ENCODE measurements at places on chromosomes 4 and X. TPM values are rescaled to one million over a fixed set of nuclear protein-coding genes. Genes with fewer than 3 reads are reported as not detected.

YY2 gene
- 1.1 TPM for total RNA-seq

PRDM8 gene
- 7.0 TPM for total RNA-seq

HERC5 gene
- 0.23 TPM for total RNA-seq

FATE1 gene
- total RNA-seq = not detected

BEX2 gene
- not detected for total RNA-seq

CCDC120 gene
- 10.6 TPM for total RNA-seq

HADH gene
- total RNA-seq = 14.0 TPM

MAOB gene
- total RNA-seq = 1.7 TPM

FAM47A gene
- not detected for total RNA-seq

TRAM1L1 gene
- total RNA-seq = not detected

DNA sequence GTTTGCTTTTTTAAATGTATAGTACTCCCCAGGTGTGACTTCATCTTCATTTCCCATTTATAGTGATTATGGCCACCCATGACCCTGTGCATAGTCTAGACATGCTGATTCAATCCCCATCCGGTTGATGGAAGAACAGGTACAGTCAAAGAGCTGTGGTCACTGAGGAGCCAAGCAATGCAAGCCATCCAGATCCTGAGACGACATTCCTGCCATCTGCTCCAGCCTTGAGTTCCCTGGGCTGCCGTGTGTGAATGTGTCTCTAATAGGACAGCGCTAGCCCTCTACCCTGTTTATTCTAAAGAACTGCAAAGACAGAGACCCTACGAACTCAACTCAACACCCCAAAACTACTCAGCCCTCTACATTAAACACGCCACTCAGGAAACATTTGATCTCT is 1.7 kb downstream of the KCNIP4 start:
- no peak for DNase-seq

DNA sequence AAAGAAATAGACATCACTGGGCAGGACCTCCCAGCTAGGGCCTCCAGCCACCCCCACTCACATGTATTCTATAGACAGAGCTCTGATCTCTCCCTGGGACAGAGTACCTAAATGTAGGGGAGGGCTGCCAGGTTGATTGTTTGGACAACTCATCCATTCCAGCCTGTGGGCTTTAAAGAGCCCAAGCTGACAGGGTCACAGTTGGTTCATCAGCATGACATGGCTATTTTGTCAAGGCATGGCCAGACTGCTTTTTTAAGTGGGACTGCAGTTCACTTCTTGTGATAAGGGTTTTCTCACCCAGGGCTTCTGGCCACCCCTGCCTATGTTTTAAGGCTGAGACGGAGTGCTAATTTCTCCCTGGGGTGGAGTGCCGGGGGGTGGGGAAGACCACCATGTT is 63.3 kb downstream of the KLHL4 start:
- no peak for DNase-seq

DNA sequence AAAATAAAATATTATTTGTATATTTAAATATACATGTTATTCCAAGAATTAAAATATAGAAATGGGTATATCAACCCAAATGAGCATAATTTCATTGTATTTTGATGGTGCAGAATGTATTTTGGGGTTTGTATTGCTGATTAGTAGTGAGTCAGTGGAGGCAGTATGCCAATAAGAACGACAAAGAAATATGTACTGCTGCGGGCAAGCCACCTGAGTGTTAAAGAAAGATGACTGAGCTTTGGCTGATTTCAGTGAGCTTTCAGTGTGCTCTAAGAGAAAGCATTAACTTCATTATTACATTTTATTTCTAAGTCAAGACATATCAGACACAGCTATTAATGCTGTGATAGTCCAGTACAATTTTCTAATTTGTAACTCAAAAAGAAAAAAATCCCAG is 297.8 kb downstream of the ANK2 start:
- DNase-seq = no peak

DNA sequence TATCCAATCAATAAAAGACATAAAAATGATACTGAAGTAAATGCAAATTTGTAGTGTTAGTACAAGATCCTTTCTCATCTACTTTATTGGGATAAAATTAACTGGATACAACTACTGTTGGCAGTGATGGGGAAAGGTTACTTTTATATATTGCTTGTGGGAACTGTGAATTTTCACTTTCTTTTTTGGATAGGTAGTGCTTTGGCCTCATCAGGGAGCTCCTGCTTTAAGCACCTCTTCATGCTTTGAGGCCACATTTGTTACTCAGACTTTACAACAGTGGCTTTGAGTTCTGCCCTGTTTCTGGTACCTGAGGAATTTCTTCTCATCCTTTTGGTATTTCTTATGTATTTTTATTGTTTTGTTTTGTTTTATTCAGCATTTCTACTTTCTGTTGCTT is 316.8 kb upstream of the ZCCHC13 start:
- DNase-seq = no peak

DNA sequence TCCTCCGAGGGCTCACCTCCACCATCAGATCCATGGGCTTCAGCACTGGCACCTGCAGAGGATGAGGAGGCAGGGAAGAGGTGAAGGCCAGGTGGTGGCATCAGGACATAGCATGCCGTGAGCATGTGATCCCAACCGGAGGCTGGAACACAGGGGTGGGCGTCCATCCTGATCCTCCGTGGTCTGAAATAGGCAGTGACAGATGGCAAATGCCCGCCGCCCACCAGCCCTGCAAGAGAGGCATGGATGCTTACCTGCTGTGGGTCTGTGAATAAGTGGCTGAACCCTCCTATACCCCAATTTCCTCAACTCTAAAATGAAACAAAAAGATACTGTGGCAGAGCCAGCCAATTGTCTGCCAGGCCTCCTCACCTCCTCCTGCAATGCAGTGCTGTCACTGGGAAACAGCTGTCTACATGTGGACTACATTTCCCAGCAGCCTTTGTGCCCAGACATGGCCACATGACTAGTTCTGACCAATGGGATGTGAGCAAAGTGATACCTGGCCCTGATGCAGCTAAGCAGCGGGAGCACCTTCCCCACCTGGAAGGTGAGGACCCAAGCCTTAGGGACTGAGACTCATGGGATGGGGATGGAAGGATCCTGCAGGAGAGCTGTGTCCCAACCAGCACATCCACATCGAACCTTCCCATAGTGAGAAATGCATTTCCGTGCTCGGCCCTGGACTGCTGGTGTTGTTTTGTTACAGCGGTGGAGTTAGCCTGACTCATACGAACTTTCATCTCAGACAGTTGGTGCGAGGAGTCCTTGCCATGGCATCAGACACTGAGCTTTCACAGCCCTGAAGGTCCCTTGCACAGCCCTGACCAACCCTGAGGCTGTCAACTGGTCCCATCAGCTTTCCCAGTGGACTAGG is 99.5 kb downstream of the PPP2R2C start:
- peak; percentile 50 for DNase-seq

GRCh38 chr4:40363945-40364344 is 28.8 kb downstream of the CHRNA9 start:
- no peak for DNase-seq

- DNase-seq = peak; percentile 82
These were observed 61.0 kb downstream of the HPRT1 start for GRCh38 chrX:134520860-134521390.

GRCh38 chrX:41789374-41789773 is 65.4 kb downstream of the GPR82 start:
- no peak for DNase-seq

- DNase-seq = no peak
These were observed 727.2 kb downstream of the C4orf33 start for GRCh38 chr4:129823105-129823504.

- DNase-seq = peak; percentile 19
These were observed 33.9 kb downstream of the PCDH7 start for GRCh38 chr4:30754021-30754420.

GRCh38 chr4:38211885-38212284 is 251.7 kb downstream of the PTTG2 start:
- DNase-seq = no peak

DNA sequence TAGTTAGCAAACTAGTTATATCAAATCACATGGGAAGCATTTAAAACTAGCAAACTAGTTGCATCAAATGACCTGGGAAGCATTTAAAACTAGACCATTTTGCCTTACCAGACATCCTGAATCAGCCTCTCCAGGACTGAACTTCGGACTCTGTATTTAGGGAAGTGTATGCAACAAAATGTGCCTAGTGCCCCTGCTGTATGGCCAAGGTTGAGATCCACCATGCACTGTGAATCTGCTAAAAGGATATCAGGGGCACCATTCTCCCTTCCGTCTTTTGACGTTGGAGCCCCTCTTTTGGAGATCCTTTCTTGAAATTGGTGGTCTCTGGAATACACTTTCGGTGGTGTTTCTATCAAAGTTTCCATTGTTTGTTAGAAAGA is 49.5 kb downstream of the CCNI start:
- no peak for DNase-seq

DNA sequence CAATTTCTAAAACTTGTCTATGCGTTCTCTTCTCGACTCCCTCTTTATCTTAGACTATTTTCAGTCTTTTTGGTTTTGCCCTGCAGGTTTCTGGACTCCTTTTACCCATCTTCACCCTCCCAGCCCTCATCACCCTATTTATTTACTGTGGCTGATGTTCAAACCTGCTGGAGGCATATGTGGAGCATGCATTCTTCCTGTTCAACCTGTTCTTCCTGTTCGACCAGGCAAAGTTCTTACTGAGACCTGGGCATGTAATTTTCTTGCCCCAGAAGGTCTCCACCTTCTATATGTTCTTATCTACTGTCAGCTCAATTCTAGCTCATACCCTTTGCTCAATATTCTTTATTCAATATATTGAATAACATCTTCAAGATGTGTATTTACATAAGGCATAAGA is 69.4 kb upstream of the AGA start:
- peak; percentile 81 for DNase-seq

DNA sequence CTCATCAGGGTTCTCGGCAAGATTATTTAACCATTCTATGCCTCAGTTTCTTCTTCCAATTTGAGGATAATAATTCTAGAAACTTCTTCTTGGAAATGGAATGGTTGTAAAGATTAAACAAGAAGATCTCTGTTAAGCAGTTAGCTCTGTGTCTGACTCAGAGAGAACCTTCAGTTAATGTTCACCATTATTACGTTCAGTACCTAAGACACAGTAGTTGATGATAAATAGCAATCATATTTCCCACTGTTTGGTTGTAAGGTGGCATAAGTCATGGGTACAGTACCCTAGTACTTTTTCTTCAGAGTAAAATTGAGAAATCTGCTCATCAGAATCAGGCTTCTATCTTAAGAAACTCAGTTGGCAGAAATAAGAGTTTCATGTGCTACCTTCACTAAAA is 366.5 kb upstream of the BOD1L1 start:
- no peak for DNase-seq

DNA sequence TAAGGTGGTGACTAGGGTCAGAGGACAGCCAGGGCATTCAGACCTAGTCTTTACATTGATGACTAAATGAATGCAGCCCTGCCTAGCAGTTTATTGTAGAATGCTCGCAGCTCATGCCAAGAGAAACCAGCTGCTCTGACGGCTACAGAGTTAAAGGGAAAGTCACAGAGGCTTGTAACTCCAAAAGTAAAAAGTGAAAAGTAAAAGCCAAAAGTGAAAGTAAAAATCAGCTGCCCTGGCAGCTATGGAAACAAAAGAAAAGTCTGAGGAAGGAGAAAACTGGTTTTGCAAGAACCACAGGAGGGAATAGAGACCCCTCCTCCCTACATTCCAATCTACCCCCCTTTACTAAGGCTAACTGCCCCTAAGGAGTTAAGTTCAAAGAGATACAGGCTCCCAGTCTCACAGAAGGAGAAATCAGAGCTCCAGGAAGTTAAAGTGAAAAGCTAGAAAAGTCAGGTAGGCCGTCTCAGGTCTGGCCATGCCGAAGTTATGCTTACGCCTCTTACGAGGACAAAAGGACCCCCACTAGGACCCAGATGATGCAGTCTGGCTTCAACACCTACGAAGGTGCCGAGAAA is 6.0 kb downstream of the GAGE10 start:
- DNase-seq = peak; percentile 44

DNA sequence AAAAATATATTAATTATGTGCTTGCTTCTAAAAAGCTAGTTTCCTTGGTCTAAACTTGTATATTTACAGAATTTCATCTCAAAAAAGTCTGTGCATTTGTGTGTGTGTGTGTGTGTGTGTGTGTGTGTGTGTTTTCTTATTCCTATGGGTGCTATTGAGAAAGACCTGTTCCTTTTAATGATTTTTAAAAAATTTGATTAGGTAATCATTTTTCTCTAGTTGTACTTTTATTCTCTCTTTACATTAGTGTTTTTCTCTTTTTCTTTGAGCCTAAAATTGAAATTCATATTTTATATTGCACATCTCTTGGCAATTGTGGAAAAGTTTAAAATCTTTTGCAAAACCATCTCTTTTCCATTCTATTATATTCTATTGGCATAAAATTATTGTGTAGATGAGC is 690.4 kb upstream of the NDST4 start:
- no peak for DNase-seq

DNA sequence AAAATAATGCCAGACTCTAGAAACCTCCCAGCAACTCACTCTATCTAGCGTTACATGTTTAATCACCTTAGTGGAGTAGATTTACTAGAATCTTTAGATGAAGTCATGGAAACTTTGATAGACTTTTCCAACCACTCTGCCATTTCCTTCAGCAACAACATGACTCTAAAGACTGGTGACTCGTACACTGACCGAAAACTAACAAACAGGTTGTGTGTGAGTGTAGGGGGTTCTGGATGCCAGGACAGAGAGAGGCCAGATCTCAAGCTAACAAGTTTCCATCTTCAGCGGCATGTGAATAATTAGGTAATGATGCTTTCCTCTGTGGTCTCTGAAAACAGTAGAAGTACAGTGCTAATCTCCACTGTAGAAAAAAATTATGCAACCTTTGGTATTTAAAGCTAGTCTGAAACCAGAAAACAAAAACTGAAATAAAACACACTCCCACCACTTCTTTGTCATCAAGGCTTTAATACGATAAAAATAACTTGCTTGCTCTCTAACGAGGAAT is 286.4 kb downstream of the PRDM5 start:
- DNase-seq = no peak

DNA sequence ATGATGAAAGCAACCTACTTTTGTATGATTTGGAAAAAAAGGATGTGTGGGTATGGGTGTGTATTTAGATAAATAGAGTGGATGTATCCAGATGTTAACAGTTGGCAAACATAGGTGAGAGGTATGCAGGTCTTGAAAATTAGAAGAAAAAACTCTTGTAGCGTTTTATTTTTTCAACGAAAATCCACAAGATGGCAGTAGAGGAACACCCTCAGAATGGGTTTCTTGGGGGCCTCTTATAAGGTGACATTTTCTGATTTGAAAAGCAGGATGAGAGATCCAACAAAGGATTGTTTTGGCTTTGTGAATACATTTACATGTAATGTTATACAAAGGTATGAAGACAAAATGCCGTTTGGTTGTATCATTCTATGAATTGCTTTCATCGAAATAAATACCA is 68.3 kb downstream of the FMR1NB start:
- DNase-seq = peak; percentile 76

- DNase-seq = no peak
These were observed 19.0 kb upstream of the GPC4 start for GRCh38 chrX:133434197-133434820.
